ENCODE measurements at places on chromosomes 13 and 19.

- no peak for DNase-seq
These were observed 50.6 kb downstream of the IPO5 start for GRCh38 chr13:98004107-98004506.

DNA sequence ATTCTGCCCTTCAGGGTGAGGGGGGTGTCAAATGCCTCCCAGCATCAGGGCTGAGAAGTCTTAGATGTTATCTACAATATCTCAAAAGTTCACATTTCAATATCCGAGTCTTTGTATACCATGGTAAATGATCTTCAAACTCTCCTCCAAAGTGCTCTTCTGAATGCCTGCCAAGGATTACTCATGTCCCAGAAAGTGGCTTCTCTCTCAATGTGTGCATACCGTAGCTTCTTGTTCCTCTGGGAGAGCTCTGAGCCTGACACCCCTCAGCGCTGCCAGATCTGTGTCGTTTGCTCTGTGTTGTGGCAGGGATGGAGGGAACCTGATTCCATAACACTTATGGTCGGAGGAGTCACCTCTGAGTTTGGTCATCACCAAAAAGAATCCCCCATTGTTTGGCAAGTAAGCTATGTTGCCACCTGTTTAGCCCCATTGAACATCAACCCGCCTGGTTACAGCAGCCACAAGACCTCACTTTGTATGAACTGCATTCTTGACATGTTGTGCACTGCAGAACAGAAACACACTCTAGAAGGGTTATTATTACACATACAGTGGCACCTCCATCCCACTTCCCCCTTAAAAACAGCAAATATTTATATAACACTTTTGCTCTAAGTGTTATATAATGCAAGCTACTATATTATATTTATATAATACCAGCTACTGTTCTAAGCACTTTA is 163.1 kb upstream of the MIR17HG start:
- no peak for DNase-seq

GRCh38 chr19:10069046-10069445 is 17.1 kb upstream of the SHFL start:
- no peak for DNase-seq

GRCh38 chr13:98581971-98582702 is 5.2 kb upstream of the STK24 start:
- no peak for DNase-seq

DNA sequence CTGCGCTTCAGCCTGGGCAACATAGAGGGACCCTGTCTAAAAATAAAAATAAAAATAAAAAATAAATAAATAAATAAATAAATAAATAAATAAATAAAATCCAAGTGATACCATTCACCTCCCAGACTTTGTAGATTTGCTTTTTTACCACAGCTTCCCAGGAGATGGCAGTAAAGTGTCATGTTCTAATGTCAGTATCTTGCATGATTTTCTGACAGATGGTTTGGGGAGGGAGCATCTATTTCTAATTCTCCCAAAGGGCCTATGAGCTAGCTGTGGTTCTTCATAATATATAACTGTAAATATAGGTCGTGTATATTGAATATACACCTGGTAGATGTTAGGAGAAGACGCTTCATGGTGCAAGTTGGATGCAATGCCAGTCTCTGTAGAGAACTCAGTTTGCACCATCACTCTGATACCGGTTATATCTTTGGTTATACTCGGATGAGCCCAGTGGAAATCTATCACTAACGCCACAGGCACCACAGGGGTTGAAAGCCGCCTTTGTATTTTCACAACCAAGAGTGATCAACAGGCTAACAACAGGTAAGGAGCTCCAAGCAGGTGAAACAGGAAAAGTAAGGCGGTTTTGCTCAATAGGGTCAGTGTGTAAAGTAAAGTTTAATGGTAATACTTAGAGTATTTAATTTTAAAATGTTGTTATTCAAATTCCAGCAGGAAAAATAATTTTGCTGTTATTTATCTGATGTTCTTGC is 13.9 kb downstream of the APLP1 start:
- DNase-seq, result no peak

DNA sequence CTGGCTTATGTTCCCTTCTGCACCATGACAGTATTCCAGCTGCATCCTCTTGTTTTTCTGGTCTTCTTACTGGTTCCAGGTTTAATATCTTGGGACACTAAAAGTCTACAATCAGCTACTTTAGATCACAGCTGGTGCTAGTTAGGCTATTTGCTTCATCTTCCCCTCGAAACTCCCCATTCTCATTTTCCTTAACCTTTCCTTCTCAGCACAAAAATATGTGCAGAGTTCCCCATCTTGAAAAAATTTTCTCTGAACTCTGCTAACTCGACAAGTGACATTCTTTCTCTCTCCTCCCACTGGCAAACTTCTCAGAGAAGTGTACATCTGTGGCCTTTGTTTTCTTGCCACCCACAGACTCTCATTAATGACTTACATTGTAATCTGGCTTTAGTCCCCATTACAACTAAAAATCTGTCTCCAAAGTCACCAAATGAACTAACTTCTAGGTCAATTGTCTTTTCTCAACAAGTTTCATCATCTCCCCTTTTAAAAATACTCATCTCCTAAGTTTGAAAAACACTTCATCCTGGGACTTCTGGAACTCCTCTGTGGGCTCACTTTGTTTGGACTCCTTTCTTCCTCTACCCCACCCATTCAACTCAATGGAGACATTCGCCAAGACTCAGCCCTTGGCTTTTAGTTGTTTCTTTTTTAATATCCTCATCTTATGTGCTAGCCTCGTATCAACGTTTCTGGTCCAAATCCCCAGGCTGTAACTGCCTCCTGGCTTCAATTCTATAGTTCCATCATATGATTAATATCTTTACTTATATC is 7.1 kb upstream of the KL start:
- DNase-seq, result no peak

GRCh38 chr19:20244356-20244755 is 77.3 kb downstream of the ZNF486 start:
- no peak for DNase-seq

- DNase-seq, result no peak
These were observed 29.2 kb downstream of the C2CD4C start for GRCh38 chr19:379796-380195.

GRCh38 chr13:85615031-85615430 is 184.2 kb downstream of the SLITRK6 start:
- DNase-seq, result no peak

DNA sequence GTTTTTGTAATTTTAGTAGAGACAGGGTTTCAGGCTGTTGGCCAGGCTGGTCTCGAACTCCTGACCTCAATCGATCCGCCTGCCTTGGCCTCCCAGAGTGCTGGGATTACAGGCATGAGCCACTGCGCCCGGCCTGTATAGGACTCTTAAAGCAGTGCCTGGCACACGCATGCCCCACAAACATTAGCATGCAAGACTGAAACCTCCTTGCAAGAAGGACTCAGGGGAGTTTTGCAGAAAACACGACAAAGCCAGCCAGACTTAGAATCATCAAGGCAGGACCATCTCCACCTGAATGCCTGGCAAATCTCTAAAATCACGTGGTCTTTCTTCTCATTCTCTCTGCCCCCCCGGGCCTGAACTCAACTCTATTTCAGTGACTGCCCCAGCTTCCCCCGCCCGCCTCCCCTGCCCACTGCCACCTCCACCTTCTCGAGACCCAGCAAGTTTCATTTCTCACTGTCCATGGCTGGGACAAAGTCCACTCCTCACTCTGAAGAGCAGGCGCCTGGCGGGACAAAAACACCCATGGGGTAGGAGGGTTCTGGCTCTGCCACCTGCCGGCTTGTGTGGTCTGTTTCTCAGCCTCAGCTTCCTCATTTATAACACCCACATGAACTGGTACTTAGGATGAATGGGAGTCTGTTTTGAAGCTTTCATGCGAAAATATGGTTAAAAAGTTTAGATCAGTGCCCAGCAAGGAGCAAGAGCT is 2.4 kb downstream of the TICAM1 start:
- DNase-seq, result no peak

DNA sequence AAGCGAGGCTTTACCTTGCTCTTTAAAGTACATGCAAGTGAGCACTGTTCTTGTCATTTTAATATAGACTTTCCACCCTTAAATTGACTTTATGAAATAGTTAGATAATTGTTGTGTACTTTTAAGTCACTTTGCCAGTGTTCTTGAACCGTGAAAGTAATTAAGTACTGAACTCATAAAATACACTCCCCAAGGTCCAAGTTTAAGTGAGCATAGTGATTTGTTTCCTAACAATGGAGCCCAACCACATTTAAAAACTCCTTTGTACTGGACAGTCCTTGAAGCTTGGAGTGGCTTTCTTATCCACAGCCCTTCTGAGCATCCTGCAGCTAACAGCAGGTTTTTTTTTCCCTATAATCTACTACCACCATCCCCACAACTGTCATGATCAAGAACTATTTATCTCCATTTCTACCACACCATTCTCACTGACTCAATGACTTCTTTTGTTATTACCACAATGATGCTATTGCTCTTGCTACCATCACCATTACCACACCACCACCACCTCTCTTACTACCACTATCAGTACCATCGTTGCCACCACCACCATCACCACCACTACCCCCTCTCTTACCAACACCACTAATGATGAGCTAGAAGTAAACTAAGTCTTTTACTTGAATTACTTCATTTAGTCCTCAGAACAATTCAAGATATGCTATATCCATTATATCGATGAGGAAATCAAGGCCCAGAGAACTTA is 452.6 kb downstream of the DIAPH3 start:
- no peak for DNase-seq

DNA sequence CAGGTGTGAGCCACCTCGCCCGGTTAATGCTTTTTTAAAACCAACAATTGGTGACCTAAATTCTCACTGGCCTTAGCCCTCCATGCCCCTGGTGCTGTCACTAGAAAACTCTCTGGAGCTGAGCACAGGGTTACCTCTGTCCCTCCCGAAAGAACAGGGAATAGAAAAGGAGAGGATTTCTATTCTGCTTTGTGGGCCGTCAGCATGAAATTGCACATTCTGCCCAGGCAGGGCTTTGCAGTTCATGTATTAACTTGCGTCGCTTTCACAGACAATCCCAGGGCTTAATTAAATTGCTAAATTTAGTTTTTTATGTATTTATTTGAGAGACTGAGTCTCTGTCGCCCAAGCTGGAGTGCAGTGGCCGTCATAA is 583 bp upstream of the ZNF480 start:
- DNase-seq, result no peak

- DNase-seq, result no peak
These were observed 34.9 kb upstream of the POP4 start for GRCh38 chr19:29571181-29571580.

DNA sequence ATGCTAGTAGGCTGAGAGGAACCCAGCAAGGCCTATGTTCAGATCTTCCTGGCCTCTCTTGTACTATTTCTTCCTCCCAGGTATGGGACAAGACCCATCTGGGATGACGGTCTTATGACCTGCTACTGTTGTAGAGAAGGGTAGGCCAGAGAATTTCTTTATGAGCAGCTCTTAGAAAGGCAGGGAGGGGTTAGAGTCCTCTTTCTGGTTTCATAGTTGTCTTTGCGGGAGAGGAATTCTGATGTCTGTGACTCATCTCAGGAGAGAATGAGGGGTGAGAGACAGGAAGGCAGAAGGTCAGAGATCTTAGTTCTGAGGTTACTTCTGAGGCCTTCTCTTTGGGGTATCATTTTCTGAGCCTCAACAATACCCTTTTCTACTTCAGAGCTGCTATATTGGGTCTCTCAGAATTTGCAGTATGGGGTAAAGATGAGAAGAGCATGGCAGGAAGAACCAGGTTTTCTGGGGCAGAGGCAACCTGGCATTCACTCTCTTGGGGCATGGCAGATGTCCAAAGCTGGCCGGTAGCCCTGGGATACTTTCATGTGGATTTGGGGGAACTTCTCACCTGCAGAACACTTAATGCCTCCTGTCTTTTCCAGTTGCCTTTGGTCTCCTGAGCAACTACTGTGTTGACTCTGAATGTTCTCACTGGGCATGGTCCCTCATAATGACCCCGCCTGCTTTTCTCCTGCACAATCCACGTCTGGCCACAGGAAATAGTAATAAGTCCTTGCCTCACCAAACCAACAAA is 154.4 kb downstream of the GGACT start:
- no peak for DNase-seq

DNA sequence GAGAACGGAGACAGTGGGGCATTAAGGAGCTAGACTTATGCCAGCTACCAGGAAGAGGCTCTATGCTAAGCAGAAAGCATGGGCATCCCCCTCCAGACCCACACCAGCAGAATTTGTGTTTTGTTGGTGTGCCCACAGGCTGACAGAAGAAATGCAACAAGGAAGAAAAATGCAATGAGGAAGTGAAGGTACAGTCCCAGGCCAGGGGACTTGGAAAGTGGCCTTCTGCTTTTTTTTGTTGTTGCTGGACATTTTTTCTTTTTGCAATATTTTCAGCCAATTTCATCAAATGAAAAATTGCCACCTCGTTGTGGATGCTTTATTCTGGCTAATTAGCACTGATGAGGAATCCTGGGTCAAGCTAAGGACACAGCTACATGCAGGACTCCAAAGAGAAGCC is 167.7 kb downstream of the TSHZ3 start:
- DNase-seq, result no peak

DNA sequence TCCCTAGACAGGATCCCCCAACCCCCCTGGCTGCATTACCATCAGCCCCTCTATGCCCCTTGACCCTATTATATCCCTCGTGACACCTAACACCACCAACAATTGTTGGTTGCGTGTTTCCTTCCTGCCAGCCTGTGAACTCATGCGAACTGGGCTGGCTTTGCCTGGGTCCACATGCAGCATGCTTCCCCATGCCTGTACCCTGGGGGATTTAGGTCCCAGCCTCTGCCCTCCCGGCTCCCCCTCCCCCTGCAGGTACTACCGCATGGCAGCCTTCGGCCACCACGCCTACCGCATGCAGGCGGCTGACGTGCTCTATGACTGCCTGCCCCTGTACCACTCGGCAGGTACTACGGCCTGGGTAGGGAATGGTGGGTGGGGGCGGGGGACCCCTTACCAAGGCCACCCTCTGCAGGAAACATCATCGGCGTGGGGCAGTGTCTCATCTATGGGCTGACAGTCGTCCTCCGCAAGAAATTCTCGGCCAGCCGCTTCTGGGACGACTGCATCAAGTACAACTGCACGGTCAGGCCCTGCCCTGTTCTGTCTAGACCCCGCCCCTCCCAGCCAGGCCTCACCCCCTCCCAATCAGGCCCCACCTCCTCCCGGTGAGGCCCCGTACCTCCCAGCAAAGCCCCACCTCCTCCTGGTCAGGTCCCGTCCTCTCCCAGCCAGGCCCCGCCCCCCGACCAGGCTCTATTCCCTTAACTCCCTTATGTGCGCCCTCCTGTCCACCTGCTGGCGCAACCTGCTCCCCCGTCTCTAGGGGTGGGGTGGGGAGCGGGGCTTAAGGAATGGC is 18.5 kb downstream of the SLC27A1 start:
- no peak for DNase-seq

DNA sequence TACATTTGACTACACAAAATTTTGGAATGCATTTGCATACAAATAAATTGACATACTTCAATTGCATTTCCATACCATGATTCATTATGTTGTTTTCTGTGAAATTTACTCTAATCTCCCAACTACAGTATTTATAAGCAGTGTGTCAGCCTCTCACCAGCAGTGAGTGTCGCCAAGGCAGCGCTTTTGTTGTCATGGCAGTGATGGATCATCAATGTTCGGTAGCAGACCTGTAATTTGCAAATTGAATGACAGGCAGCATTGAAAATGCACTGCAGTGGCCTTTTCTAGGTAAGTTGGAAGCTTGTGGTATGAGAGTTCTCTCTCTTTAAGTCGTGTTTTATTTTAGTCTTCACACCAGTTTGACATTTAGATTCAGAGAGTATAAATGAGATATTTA is 534.1 kb downstream of the PCDH17 start:
- DNase-seq, result no peak

Measured in right forelimb (tissue), 1 donor.